ENCODE measurements at places on chromosomes 2 and 18.

DNA sequence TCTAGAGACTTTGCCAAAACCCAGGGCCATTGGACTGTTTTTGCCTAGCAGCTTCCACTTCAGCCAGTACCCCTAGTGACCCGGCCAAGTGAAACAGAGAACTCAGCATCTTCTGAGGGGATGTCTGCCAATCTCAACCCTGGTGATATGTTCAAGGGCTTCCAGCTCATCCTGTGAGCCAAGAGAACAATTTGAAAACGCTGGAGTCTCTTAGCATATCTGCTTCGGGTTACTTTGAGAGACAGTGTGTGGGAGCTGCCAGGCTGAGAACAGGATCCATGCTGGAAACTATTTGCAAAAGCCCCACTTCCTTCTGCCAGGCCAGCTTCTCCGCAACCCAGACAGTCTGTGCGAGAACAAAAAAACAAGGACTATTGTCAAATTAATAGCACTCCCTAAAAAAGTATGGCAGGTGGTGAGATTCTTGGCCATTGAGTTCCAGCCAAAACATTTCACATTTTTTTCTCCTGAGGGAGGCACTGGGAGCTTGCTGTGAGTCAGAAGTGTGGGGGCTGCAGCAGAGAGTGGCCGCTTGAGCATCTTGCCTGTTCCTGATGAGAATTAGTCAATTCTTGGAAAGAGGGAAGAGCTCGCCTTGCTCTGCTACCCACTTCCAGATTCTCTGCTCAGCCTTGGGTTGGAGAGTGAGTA is 395.6 kb upstream of the TRIB2 start:
- DNase-seq: no peak

GRCh38 chr2:102484310-102485061 is 11.5 kb downstream of the SLC9A4 start:
- no peak for DNase-seq

DNA sequence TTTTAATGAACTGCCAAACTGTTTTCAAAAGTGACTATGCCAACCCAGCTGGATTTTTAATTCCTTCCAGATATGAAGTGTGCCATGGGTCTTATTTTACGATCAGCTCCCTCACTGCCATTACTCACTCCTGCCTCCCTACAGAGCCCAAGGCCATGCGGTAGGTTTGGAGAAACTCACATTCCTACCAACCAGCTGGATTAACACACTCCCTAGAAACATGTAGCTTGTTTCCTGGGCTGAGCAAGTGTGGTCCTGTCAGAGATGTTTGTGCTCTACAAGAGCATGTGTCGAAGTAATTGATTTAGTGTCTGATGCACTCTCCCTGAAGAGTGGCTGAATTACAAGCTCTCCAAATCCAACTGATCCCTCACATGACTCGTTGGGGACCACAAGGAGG is 82.5 kb downstream of the SPP2 start:
- DNase-seq: no peak

DNA sequence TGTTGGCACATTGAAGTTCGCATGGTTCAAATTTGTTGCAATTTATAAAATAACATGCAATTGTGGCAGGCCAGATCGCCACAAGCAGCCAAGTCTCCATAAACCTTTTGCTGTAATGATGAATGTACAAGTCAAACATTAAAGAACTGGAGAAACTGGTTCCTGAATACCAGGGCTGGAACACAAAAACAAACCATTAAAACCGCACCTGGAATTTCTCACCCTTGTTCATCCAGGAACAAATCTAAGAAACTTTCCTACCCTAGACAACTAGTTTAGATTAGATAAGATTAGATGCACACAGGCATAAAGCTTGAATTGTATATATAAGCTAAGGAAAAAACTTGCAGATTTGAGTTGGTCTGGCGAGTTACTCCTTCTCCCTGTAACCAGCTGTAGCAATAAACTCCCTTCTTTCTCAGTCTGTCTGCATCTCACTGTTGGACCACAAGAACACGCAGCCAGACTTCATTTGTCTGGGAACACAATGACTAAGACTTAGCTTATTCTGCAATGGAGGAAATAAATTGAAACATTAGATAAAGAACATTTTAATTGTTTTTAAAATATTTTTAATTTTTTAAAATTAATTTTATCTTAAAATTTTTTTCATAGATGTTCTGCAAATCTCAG is 1835.5 kb upstream of the LRRTM1 start:
- DNase-seq: no peak

GRCh38 chr18:9482790-9483189 is 7.5 kb downstream of the RALBP1 start:
- DNase-seq: no peak

- no peak for DNase-seq
Measured at GRCh38 chr2:220936641-220937197, 635.4 kb downstream of the EPHA4 start.

GRCh38 chr2:156349605-156350004 is 17.1 kb upstream of the NR4A2 start:
- no peak for DNase-seq

DNA sequence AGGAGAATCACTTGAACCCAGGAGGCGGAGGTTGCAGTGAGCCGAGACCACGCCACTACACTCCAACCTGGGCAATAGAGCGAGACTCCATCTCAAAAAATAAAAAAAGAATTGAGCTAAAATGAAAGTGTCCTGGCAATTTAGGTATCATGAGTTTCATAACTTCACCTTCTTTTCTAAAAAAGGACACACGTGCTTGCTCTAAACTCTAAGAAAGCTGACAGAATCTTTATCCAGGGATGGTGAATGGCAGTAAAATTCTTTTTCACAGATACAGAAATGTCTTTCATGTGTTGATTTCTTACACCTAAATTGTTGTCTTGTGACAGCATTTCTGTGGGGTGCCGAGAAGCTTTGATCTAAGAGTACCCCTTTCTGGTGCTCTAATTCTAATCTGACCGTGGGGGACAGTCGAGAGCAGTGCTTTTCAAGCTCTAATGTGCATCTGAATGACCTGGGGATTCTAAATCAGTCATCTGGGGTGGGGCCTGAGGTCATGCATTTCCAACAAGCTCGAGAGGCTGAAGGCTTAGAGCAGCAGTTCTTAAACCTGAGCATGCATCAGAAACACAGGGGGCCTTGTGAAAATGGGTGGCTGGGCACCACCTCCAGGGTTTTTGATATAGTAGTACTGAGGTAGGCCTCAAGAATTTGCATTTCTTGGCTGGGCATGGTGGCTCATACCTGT is 42.1 kb upstream of the REL start:
- no peak for DNase-seq

DNA sequence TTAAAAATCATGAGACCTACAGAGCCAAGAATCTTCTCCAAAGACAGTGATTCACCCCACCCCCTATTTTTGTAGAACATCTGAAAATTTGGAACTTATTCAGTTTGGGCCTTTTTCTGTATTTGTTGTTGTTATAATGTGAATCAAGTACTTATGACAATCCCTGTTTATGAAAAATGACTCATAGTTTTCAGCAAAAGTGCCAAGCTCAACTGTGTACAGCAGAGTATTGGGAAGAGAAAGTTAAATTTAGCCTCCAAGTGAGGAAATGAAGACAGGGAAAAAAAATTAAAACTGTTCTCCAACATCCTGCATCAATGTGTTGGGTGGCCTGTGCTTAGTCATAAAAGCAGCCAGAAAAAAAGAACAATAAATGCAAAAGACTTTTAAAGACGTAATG is 46.2 kb downstream of the LRATD1 start:
- no peak for DNase-seq

DNA sequence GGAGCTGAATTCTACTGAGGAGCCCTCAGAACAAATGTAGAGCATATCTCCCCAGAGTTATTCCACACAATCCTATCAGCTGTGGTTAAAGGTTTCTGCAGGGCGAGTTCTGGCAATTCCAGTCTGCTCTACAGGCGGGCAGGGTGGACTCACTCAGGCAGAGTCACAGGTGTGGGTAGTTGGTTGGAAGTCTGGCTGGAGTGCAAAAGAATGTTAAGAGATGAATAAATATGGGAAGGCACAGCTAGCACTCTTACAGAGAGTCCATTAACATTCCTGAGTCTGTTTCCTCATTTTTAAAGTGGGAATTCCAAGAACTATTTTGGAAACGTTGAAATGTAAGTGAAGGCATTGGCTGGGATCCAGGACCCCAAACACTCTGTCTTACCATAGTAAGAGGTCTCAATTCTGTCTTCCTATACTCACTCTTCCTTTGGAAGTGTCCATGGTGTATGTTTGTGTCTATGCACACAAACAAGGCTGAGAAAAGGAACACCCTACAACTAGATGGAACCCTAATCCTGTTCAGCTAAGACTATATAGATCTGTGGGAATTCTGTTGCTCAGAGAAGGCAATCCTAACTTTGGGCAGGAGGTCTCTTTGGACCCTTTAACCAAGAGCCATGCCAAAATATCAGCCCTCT is 63.3 kb upstream of the AQP4 start:
- no peak for DNase-seq

DNA sequence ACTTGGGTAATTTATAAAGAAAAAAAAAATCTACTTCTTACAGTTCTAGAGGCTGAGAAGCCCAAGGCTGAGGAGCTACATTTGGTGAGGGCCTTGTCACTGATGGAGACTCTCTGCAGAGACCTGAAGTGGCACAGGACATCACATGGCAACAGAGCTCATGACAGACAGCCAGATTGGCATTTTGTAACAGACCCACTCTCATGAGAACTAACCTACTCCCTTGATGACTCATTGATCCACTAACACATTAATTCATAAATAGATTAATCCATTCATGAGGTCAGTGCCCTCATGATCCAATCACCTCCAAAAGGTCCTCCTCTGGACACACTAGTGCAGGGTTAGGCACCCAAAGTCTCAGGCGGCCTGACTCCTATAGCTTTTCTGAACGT is 318.4 kb downstream of the GULP1 start:
- DNase-seq: no peak

GRCh38 chr2:127700527-127701192 is 637 bp upstream of the SFT2D3 start:
- no peak for DNase-seq

- DNase-seq: no peak
Measured at GRCh38 chr2:145799595-145800108, 1279.7 kb upstream of the ZEB2 start.

GRCh38 chr2:74938264-74938663 is 20.2 kb upstream of the POLE4 start:
- DNase-seq: no peak

DNA sequence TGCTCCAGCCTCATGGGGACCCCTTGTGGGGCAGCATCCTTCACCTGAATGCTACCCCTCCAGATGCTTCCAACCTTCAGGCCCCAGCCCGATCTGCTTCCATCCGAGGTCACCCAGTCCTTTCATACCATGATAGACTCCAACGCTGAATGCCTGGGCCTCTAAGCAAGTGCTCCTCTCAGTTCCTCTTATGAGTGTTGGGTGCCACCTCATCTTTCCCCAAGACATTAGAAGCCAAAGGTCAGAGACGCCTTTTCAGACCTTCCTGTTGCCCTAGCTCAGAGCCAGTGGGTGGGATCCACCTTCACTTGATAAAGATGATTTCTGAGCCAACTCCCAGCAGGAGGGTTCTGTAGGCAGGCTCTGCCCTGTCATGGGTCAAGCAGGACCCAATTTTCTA is 174.5 kb upstream of the MGAT5 start:
- DNase-seq: no peak

DNA sequence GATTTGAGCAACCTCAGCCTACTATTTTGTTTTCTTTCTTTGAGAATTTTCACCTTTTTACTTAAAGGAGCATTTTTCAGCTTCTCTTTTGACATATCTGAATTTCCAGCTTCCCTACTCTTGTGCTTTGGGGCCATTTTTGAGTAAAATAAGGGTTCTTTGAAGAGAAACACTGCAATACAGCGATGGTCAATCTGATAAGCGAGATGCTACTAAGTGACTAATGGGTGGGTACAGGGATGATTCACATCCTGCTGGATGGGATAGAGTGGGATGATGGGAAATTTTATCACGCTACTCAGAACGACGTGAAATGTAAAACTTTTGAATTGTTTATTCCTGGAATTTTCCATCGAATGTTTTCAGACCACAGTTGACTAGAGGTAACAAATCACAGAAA is 211.5 kb downstream of the TMEM247 start:
- no peak for DNase-seq

Data from stimulated activated CD4-positive, alpha-beta T cell treated with anti-CD3 and anti-CD28 coated beads, Interleukin-1b, Interleukin-23, amount 100 ng/mL, for 4 hours (primary cell).